ENCODE measurements at places on chromosomes 13 and 19.

DNA sequence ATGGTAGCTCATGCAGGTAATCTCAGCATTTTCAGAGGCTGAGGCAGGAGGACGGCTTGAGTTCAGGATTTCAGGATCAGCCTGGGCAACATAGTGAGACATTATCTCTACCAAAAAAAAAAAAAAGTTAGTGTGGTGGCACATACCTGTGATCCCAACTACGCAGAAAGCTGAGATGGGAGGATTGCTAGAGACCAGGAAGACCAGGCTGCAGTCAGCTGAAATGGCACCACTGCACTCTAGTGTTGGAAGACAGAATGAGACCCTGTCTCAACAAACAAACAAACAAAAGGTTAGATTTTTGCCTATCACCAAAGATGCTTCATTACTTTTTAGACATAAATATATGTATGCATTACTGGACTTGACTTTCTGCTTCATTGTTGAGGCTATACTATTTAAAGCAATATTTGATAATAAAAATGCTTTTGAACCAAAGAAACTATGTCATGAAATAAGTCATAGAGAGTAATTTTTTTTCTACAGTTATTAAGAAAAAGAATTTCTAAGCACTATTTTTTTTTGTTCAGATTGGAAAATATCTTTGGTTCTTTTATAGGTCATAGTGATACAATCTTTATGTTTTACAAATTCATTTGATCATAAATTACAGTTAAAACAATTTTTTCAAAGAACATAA, 1180.1 kb upstream of the ATXN8OS start:
- DNase-seq: no peak

DNA sequence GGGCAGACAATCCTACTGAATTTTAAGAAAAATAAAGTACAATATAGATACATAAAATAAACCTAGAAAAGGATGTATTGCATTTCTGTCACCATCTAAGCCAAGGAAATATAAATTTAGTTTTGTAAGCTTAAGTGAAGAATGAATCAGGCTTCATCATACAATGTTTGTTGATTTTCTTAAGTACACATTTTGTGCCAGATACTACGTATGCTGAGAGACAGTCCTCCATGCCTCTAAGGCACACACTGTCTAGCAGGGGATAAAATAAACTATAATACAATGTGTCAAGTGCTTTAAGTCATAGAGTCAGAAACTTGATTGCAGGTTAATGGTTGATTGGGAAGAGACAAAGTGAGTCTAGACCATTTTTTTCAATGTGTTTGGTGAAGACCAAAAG, 465.7 kb downstream of the TBC1D4 start:
- no peak for DNase-seq

GRCh38 chr19:43725468-43725867, 9.6 kb downstream of the IRGC start:
- DNase-seq: no peak

DNA sequence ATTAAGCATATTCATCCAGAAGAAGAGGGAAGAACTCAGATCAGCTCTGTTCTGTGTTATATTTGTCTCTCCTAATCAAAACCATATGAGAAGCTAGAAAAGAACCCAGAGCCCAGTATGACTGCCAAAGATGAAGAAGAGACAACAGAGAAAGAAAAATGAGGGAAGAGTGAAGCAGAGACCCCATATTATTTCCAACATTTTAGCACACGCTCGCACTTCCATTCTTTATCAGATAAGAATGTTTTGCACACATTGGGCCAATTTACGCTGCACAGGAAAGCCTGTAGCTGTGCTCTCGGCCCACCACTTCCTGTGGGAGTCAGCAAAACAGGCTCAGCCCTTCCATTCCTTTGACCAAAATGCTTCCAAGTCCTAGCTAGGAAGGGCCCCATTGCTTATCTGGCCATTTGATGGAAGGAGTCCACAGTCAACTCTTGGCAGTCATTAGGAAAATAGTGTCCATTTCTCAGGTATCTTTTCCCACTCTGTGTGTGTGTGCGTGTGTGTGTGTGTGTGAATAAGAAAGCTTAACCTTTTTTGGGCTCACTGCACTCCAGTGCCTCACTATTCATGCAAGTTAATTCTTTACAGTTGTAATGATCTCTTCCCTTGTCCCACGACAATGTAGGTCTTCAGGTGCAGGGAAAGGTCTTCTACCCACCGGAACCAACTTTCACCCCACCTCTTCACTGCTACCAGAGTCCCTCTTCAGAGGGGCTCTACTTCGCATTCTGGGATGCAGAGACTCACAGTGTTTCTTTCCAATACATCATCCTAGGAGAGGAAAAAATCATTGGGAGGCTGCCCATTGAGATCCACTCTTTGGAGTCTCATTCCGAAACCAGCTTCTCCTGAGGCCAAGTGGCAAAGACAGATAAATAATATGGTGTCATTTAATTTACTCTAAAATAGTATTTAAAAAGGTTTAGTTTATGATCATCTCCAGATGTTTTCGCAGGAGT, 237.5 kb downstream of the COG6 start:
- DNase-seq: peak; percentile 19

- DNase-seq: no peak
Observed at GRCh38 chr13:74708629-74709028, 574.4 kb upstream of the KLF12 start.

DNA sequence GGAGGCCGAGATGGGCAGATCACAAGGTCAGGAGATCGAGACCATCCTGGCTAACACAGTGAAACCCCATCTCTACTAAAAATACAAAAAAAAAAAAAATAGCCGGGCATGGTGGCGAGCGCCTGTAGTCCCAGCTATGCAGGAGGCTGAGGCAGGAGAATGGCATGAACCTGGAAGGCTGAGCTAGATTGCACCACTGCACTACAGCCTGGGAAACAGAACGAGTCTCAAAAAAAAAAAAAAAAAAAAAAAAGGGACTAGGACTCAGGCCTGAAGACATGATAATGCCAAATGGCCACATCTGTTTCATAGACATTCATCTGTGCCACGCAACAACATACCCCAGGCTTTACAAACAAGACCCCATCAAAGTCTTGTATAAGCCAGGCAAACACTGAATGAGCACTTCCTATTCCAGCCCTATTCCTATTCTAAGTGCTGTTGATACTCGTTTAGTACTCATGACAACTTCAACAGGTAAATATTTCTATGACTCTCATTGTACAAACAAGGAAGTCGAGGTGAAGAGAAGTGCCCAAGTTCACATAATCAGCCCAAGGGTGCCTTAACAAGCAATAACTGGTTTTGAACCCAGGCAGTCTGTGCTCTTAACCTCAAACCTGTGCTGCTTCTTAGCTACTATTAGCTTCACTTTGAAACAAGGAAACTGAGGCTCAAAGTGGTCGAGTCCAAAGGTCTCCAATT, 1.7 kb downstream of the B9D2 start:
- no peak for DNase-seq

DNA sequence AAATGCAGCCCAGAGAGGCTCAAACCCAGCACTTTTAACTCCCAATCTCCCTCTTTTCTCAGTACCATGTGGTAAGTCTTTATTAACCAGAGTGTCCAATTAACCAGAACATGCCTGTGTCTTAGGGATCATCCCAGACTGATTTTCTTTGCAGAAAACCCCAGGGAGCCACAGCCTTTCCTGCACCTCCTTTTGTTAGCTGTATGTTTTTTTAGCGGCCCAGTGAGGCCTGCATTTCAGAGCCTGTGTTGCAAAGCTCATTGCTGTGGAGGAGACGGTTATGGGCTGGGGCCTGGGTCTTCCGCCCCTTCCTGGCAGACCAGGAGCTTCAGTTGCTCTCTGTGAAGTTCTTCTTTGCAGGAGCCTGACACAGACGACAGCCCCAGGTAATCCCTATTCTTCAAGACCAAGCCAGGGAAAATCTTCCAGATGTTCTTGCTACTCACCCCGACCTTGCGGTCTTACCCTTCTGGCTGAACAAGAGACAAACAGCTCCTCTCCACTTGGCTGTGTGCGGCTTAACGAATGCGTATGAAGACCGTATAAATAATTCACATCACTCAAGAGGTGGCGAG, 70.7 kb upstream of the TSHZ3 start:
- DNase-seq: no peak

DNA sequence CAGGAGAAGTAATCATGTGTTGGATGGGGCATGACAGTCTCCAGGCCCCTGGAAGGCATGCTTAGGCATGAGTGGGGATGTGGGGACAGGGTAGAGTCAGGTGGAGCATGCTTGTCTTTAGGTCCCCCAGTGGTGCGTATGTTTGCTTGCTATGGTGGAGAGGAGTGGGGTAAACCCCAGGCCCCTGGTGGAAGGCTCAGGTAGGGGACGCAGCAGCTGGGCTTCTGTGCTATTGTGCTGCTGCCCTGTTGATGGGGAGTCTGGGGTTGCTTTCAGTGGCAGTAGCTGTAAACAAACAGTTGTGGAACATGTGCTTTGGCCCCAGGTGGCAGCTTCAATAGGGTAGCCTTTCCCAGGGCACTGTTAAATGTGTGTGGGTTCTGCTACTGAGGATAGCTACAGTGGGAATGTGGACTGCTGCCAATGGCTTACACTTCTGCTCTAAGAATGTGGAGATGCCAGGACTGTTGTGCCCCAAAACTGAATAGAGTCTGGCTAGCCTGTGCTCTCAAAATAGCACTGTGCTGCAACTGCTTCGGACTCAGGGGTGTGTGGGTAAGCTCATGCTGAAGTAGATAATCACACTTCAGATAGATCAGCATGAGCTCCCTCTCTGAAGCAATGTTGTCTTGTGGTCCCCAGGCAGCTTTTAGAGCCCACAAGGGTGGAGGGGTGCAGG, 1257.3 kb downstream of the DIAPH3 start:
- no peak for DNase-seq

DNA sequence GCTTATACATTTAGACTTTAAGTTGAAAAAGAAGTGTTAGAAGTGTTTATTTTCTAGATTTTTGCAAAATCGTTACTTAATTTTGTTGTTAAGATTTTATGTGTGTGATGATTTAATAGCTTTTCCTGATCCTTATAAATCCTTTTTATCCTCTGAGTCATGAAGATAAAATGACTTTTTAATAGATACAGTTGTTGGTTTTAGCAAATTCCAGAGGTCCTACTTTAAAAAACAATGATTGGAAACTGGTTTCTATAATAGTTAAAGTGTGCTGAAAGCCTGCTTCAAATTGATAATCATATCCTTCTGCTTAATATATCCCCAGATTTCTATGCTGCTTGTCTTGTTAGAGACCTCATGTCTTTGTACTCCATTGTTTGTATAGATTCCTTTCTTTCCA, 39.0 kb downstream of the RNASEH2B start:
- no peak for DNase-seq

GRCh38 chr19:17086120-17086519, 10.5 kb downstream of the MYO9B start:
- no peak for DNase-seq

- no peak for DNase-seq
Observed at GRCh38 chr13:95787356-95788099, 110.6 kb downstream of the DNAJC3 start.

DNA sequence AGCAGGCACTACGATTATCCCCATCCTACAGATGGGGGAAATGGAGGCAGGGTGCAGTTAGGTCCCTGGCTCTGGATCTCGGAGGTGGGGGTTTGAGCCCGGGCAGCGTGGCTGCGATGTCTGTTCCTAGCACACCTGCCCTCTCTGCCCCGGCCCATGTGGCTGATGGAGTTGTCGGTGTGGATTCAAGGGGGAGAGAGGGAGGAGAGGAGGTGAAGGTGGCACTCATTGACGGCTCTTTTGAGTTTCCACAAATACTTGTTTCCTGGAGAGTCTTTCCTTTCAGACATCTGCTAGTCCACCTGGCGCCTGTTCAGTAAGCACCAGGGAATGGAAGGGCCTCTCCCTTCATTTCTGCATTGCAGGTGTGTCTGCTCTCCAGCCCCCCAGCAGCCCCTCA, 69.9 kb downstream of the ARHGEF18 start:
- no peak for DNase-seq

DNA sequence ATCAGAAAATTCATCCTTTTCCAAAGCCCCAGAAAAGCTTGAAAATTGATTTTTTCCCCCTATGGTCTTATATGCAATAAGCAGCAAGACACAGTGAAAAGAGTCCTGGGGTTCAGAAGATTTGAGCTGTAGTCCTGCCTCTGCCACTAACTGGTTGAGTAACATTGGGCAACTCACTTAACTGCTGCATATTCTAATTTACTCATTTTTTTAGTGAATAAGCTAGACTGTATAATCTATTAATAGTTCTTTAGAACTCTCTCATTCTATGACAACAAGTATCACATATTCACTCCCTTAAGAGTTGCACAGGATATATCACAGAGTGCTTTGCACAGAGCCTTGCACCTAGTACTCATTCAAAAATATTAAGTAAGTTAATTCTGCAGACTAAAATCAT, 110.8 kb downstream of the STOML3 start:
- no peak for DNase-seq

GRCh38 chr19:58361900-58362271, 665 bp downstream of the ZNF497 start:
- DNase-seq: peak; percentile 29

DNA sequence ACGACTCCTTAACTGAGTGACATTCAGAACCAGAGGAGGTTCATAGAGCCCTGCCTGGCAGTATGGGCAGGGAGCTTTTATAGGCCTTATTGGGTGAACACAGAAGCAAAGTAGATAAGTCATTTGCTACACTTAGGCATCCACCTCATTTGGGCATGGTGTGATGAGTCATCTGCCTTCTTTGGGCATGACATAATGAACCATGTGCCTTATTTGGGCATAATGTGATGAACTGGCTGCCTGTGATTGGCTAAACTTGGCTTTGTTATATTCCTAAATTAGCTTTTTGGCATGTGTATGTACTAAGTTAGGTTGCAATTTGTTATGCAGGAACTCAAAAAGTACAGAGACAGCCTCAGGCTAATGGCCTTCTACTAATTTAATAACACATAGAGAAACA, 2210.2 kb upstream of the PCDH20 start:
- DNase-seq: no peak

- no peak for DNase-seq
Observed at GRCh38 chr19:39074205-39074692, 9.9 kb upstream of the ACP7 start.

DNA sequence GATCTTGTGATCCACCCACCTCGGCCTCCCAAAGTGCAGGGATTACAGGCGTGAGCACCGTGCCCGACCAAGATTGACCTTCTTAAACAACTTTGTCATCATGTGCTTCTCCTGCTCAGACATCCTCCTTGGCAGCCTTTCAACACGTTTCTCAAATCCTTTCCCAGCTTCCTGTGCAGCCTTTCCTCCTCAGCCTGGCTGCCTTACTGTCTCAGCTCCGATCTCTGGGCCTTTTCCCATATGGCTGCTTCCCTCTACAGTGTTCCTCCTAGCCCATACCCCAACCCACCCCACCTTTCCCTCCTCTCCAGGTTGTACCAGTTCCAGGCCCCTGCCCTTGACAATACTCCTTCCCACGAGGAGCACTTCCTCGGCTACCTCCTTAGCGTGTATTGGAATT, 7.2 kb downstream of the PHF11 start:
- no peak for DNase-seq

DNA sequence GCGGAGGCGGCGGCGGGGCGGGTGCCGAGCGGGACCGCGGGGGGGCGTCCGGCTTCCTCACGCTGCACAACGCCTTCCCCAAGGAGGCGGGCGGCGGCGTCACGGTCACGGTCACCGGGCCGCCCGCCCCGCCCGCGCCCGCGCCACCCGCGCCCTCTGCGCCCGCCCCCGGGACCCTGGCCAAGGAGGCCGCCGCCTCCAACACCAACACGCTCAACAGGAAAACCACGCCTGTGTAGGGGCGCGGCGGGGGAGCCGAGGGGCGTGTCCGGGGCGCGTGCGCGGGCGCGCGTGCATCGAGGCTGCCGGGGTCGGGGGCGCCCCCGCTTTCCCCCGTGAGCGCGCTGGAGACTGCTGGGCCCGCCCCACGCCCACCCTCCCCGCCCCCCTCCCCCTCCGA, 8.8 kb upstream of the CACNG6 start:
- DNase-seq: no peak

Data from naive thymus-derived CD8-positive, alpha-beta T cell (primary cell).